Fibroblast of lung (primary cell): ENCODE measurements at places on chromosomes 16 and 17. TPM values are rescaled to one million over a fixed set of nuclear protein-coding genes. Genes with fewer than 3 reads are reported as not detected.

DNA sequence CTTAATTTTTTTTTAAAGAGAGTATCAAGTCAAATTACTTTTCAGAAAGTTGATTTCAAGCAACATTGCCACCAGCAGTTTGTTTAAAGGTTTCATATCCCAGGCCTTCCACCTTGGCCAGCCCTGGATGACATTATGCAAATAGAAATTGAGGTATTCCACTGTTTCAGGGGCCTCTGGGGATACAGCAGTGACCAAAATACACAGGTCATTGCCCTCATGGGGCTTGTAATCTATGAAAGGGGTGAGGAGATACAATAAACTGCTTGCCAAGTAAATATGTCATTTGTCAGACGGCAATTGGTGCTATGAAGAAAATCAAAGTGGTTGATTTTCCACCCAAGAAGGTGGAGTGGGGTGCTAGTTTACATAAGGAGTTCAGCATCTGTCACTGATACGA, 37.8 kb upstream of the TMC5 start:
- no peak for DNase-seq

- no peak for DNase-seq
Observed at GRCh38 chr16:30721606-30722005, 22.6 kb downstream of the SRCAP start.

DNA sequence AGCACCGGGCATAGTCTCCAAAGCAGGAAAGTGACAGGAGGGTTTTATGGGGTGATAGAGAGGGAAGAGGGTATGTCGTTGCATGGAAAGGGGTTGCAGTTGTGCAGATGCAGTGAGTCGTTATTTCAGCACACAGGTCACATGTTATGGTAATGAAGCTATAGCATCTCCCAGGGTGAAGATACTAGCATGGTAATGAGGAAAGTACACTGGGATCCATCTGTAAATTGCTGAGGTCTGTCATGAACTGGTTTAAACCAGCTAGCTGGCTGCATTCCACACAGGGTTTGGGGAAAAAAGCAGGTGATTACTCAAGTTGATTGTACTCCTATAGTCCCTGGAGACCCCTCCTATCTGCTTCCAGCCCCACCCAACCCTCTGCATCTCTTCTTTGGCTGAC, 11.7 kb downstream of the COX11 start:
- no peak for DNase-seq

Gene C16orf86
- total RNA-seq = 5.6 and 9.2 TPM in 2 replicates

Gene DHODH
- total RNA-seq = 2.8 and 3.0 TPM in 2 replicates

Gene CHD9NB
- 3.6 and 5.3 TPM in 2 replicates for total RNA-seq

DNA sequence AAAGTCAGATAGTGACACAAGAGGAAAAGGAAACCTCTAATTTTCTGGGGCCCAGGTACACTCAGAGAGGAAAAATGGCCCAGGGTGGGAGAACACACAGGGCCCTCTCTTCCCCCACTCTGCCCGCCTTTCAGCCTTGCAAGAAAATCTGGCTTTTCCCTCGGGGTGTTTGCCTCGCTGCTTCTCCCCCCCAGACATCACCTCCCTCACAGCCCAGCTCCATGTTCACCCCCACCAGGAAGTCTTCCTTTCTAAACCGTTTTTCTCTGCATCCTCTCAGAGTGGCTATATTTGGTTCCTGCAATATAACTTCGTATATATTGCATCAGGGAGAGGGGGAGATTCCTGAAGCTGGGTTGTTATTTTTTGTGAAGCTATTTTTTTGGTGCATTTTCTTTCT, 27.3 kb downstream of the RPRML start:
- DNase-seq = no peak
